ENCODE measurements at places on chromosomes 6 and 20.

- no peak for DNase-seq
These were observed 215.1 kb upstream of the TBX18 start for GRCh38 chr6:84979541-84979940.

GRCh38 chr6:142725024-142725770, 219.8 kb downstream of the HIVEP2 start:
- DNase-seq: no peak

DNA sequence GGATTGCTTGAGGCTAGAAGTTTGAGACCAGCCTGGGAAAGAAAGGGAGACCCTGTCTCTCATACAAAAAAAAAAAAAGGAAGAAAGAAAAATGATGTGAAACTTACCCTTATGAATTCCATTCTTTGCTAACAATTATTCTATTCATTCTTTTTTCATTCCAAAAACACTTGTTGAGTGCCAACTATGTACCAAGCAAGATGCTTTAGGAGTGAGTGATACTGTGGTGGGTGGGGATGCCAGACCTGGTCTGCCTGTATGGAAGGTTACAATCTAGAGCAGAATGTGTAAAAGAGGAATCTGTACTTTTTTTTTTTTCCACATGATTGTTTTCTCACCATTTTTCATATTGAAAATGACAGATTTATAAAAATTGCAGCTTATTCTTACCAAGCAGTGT, 73.8 kb upstream of the TULP1 start:
- DNase-seq: no peak

- no peak for DNase-seq
These were observed 227.1 kb downstream of the SLC35F1 start for GRCh38 chr6:118134206-118134605.

GRCh38 chr6:136059308-136059707, 190.8 kb downstream of the MTFR2 start:
- no peak for DNase-seq

DNA sequence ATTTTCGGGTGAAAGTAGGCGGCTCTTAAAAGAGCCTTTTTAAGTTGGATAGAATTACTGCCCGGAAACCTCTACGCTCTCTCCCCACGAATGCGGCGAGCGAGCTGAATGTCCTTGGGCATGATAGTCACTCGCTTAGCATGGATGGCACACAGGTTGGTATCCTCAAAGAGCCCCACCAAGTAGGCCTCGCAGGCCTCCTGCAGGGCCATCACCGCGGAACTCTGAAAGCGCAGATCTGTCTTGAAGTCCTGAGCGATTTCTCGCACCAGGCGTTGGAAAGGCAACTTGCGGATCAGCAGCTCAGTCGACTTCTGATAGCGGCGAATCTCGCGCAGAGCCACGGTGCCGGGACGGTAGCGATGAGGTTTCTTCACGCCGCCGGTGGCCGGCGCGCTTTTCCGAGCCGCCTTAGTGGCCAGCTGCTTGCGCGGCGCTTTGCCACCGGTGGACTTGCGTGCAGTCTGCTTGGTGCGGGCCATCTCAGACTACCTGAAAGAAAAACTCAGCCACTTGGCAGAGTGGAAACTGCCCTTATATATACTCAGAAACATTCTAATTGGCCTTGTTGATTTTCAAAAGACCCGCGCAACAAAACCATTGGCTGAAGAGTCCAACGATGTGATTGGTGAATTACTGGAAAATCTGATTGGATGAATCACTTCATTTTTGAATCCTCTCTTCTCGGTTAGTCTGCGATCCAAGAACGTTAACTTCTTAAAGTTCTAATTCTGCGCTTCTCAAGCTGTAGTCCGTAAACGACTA, 93.9 kb upstream of the BTN3A2 start:
- peak; percentile 82 for DNase-seq

GRCh38 chr6:22716721-22717120, 147.4 kb downstream of the HDGFL1 start:
- no peak for DNase-seq

GRCh38 chr6:33642897-33643296, 21.8 kb downstream of the ITPR3 start:
- no peak for DNase-seq

DNA sequence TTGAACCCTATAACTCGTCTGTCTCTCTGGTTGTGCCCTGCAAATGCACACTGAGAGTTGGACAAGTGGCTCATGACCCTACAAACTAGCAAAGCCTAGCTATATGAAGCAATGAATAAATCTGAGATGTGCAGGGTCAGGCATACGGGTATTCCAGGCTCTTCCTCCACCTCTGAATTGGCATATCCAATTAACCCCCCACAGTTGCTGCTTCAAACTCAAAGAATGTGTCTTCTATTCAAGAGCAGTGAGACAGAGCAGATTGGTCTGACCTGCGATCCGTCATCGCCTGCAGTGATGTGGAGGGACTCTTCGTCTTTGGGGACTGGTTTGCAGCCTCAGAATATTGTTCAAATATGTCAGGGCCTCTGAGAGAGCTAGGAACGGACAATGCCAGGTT, 59.8 kb downstream of the LAMP5 start:
- no peak for DNase-seq

- DNase-seq: no peak
These were observed 179.2 kb upstream of the PHACTR1 start for GRCh38 chr6:12537389-12537788.

DNA sequence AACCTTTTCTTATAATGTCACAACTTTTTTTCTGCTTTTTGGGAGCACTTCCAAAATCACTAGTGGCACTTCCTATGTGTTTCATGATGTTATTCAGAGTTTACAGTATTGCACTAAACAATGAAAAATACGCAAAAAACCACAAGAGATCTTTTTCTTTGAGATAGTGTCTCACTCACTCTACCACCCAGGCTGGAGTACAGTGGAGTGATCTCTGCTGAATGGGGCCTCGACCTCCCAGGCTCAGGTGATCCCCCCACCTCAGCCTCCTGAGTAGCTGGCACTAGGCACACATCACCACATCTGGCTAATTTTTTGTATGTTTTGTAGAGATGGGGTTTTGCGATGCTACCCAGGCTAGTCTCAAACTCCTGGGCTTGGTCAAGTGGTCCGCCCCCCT, 158.7 kb downstream of the COL21A1 start:
- no peak for DNase-seq

DNA sequence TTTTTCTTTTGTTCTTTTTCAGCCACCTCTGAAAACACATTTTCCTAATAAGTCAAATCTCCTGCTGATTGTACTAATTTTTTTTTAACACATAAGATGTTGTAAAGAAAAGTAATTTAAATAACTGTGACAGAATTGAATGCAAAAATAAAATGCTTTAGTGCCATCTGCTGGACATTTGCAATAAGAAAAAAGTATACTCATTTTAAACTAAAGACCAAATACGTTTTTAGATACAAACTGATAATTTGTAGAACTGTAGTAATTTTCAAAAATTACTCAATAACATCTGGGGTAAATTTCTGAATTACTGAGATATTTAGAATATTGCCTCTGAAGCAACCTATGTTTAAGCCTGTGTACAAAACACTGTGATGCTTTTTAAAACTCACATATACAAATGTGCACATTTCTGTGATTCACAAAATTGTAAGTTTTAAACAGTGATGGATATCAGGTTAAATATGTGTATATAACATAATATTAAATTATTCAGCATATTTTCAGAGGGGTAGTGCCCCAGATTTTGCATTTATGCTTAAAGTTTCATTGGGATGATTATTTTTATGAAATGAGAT, 198.7 kb downstream of the RIMS1 start:
- DNase-seq: no peak

- DNase-seq: no peak
These were observed 6.7 kb downstream of the CLPSL1 start for GRCh38 chr6:35787266-35788218.

GRCh38 chr6:6564154-6564553, 24.4 kb upstream of the LY86 start:
- DNase-seq: no peak

DNA sequence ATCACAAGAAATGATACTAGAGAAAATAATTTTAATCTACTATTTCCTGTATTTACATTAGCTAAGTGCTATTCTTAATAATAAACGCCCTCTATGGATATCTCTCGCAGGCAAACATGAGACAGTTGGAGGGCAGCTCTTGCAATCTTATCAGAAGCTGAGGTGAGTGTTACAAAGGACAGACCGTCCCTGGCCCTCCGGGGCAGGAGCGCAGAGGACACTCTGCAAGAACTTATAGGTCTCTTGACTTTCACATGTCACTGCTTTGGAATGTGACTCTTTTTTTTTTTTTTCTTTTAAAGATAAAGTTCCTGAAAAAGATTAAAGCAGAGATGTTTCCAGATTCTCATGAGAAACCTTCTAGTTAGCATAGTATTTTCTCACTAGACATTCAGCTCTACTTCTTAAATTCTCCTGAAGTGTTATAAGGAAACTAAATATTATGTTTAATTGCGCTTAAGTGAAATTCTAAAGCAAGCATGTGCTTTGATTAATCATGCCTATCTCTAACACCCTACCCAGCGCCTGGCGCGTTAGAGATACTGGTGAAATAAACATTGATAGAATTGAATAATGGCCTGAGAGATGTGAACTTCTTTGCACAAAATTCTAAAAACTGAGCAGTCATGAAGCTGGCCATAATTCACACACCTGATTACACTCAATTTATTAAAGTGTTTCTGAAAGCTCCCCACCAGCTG, 57.4 kb downstream of the SYTL3 start:
- peak; percentile 70 for DNase-seq

GRCh38 chr20:2042400-2042799, 48.5 kb upstream of the PDYN start:
- DNase-seq: no peak

DNA sequence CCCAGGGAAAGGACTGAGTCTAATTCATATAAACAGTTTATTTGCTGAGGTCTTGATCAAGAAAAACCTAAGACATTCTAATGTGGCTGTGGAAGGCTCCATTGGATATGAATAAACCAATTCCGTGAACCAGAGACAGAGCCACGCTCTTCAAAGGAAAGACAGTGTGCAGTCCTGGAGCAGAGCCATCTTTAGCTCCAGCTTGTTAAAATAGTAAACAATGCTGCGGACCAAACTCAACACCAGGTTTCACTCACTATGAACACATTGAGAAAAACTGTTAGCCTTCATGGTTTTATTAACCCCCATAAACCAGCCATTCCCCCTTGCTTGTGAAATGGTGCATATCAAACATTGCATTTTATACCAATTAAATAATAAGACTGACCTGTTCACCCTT, 61.9 kb downstream of the COL9A1 start:
- DNase-seq: no peak

GRCh38 chr6:89433252-89434149, 549 bp downstream of the ANKRD6 start:
- peak; percentile 81 for DNase-seq

DNA sequence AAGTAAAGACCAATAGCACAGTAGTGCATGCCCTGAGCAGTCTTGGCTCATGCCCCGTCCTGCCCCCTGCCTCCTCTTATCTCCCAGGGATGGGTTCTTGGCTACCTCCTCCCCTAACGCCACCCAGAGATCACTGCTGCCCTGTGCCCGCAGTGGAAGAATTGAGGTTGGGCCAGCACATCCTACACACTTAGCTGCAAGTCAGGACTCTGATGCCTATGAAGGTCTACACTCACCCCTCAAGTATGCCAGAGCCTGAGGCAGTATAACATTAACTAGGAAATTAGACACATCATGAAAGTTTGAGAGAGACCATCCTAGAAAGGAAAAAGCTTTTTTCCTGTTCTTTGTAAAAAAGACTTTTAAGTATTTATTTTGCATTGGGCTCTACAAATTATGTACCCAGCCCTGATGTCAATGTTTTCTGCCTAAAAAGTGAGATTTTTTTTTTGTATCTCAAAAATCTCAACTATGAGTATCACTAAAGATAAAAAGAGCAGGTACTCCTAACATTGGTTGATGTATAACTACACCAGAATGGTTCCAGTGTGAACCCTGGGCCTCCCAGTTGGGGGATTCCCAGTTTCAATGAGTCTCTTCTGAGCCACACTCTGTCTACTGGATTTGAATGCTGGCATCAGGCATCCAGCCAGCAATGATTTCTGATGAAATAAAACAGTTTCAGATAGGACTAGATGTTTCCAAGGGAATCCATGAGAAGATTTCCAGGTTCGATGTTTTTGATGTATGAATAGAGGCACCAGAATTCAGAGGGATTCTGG, 115.4 kb downstream of the ISM1 start:
- DNase-seq: no peak

DNA sequence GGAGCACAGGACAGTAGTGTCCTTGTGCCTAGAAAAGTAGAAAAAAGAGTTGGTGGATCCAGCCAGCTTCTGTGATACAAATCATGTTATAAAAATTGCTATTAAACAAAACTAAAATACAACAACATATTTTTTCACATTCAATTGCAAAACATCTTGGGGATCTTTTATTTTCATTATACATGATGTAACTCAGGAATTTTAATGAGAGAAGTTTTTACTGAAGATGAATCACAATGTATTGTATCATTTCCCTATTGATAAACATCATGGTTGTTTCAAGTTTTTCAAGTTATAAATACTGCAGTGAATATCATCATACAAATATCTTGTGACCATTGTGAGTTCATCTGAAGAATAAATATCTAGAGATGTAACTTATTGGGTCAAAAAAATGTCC, 608.0 kb downstream of the PHF3 start:
- DNase-seq: no peak

DNA sequence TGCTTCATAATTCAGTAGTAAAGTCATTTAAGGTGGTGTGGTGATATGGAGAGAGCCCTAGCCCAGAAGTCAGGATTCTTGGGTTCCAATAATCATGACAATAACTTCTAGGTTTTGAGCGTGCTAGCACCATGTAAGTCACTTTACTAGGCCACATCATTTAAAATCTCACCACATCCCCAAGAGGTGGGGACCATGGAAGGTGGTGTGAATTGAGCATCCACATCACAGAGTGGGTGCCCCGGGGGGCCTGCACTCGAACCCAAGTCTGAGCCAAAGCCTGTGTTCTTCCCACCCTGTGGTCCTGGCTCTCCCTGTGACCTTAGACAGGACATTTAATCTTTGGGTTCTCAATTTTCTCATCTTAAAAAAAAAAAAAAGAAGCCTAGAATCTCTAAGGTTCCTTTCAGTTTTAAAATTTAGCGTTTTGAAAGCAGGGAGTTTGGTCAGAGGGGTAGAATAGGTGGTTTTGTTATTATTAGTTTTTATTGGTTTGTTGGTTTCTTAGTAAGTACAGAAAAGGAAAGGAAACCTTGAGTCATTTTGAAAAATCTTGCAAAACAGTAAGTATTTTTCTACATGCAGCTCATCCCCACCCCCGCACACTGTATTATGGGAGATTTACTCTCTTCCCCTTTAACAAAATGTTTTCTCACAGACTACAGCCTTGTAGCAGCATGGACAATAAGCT, 26.4 kb downstream of the ARMC2 start:
- DNase-seq: no peak

- DNase-seq: no peak
These were observed 746.6 kb upstream of the ADGRB3 start for GRCh38 chr6:67888546-67888885.

GRCh38 chr6:13531956-13532355, 42.4 kb upstream of the SIRT5 start:
- no peak for DNase-seq

GRCh38 chr6:7568021-7568420, 22.0 kb upstream of the SNRNP48 start:
- no peak for DNase-seq
